ENCODE measurements at places on chromosomes 13 and 19.
A peak's percentile ranks its signal among the peaks of the same experiment; 100 is the strongest.

DNA sequence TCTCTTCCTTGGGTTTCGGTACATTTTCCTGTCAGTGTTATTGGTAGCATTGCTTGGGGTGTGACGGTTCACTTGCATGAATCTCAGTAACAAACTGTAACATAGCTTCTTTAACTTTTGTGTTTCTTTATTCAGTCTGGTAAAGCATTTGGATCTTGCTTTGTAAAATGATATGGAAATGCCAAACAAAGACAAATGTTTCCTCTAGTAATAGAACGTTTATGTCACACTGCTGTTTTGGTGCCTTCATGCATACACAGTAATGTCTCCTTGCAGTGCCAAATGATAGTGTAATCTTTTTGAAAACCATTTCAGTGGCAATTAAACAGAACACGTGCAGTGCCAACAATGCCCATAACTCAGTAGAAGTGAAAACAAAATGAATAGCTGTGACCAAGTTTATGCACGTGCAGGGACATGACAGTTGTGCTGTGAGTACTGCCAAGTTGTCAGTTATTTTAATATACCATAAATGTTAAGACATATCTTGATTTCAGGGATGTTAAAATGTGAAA, 110.8 kb downstream of the RXFP2 start:
- no peak for DNase-seq

- no peak for DNase-seq
These were observed 64.9 kb downstream of the MZT1 start for GRCh38 chr13:72662548-72662947.

- DNase-seq: no peak
These were observed 312.8 kb upstream of the PCDH20 start for GRCh38 chr13:61728471-61728870.

DNA sequence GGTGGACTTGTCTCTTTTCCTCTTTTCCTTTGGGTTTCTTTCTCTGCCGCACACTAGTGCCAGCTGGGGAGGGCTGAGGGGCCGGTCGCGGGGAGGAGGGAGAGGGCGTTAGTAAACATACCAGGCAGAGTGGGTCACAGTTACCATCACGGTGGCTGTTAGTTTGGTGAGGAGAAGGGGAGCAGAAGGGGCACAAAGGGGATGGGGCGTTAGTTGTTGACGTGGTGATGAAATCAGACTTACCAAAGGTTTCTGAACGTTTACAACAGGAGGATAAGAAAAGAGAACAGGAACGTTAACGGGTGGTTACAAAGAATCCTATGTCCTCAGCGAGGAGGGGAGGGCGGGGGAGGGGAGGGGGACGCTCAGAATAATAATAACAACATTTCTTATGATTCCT, 77.9 kb downstream of the PTPRS start:
- no peak for DNase-seq

DNA sequence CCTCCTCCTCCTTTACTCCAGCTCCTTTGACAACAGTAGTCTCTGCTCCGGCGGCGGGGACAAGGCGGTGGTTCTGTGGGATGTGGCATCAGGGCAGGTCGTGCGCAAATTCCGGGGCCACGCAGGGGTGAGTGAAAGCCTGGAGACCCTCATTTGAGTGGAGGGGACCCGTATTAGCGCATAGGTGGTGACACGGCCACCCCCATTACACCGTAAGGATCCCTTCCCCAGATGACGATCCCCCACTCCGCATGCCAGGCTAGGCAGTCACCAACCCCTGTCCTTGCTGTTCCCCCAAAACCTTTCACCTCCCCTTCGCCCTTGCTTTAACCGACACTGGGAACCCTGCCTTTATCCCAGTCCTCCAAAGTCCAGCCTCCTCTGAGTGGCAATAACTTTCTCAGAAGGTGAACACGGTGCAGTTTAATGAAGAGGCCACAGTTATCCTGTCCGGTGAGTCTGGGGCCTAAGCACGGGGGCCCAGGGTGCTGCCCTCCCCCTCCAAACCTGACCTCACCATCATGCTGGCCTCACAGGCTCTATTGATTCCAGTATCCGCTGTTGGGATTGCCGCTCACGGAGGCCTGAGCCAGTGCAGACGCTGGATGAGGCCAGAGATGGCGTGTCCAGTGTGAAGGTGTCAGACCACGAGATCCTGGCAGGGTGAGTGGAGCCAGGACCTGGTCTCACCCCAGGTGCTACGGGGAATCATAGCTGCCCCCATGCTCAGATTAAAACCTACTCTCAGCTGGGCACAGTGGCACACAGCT, 3.7 kb downstream of the WDR83 start:
- DNase-seq: no peak

- DNase-seq: no peak
These were observed 113.7 kb downstream of the DNAJC15 start for GRCh38 chr13:43136920-43137575.

DNA sequence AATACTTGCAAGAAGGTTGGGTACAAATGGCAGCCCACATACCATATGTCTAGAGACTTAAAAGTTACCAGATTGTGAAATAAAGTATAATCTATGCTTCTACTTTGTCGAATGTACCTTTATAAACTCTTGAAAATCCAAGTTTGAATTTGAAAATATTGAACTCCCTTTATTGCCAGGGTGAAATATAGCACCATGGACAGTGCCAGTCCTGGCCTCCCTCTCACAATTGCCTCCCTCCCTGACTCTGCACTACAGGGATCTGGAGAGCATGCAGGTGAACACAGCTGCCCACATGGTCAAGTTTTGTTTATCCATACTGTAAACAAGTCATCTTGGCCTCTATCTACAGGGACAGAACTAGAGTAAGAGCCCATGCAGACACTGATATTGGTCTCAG, 394.1 kb upstream of the SLITRK6 start:
- no peak for DNase-seq

GRCh38 chr19:50002386-50002960, 22.7 kb downstream of the VRK3 start:
- DNase-seq: no peak

DNA sequence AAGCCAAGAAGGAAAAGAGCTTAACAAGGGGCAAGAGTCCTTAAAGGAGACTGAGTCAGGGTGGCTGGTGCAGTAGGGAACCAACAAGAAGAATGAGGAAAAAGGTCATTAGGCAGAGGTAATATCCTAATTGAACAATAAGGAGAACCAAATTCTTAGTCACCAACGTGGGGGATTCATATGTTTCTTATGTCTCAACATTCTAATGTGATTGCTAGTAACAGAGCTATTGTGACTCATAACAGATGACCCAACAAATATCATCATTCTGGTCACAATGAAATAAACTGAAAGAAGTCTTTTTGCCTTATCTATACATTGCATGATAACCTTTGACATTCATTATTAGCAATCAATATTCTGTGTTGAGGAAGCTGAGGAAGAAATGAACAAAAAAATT, 101.6 kb downstream of the RAP2A start:
- no peak for DNase-seq

- DNase-seq: peak; percentile 43
These were observed 850 bp downstream of the KLF5 start for GRCh38 chr13:73059460-73060250.

DNA sequence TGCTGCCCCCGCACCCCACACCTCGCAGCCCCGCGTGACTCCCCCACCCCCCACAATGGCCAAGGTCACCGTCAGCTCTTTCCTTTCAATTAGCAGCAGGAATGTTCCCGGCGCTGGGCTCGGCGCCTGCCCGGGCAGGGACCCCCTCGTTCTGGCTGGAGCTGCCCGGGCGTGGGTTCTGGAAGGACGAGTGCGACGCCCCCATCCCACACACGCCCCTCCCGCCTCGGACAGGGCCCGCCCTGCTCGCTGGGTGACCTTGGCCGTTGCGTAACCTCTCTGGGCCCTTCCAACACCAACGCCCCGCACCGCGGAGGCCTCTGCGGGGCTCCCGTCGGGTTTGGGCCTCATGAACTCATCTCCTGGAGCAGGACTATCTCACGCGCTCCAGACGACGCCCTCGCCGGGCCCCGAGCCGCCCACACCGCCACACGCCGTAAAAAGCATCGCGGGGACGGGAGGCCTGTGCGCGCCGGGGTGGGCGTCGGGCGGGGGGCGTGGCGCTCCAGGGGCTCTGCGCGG, 10.3 kb downstream of the PALM start:
- no peak for DNase-seq

DNA sequence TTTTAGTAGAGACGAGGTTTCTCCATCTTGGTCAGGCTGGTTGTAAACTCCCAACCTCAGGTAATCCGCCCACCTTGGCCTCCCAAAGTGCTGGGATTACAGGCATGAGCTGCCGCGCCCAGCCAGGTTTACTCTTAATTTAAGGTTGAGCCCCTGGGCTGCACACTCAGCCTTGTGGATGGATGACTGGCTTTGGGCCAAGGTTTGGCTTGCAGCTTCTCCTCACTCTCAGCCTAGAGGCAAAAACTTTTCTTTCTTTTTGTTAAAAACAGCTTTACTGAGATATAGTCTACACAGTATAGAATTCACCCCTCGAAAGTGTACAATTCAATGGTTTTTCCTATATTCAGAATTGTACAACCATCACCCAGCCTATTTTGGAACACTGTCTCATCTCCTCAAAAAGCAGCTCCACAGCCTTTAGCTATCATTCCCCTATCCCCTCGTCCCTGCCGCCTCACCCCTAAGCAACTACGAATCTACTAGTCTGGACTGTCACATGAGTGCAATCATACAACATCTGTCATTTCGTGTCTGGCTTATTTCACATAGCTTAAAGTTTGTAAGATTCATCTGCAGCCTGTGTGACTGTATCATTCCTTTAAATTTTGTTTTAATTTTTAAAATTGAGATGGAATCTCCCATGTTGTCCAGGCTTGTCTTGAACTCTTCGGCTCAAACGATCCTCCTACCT, 14.5 kb upstream of the TSPAN16 start:
- no peak for DNase-seq

DNA sequence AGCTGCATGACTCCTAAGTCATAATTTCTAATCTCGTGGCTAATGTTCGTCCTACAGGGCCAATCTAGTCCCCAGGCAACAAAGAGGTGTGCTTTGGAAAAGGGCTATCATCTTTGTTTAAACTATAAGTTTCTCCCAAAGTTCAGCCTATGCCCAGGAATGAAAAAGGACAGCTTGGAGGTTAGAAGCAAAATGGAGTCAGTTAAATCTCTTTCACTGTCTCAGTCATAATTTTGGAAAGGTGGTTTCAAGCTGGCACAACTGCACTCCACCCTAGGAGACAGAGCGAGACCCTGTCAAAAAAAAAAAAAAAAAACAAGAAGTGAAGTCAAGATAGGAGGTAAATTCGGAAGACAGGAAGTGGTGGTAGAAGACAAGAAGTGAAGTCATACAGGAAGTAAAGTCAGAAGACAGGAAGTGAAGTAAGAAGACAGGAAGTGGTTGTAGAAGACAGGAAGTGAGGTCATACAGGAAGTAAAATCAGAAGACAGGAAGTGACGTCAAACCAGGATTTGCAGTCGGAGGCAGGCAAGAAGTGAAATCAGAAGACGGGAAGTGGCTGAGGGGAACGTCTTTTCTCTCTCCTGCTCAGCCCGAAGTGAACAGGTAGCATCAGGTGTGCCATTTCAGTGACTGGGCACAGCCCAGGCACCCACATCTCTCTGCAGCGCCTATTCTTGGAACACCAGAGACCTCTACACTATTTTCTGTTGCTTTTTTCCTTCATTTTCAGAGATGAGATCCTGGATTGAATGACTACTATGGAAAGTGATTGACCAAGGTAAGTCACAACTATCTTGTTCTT, 32.2 kb downstream of the GP6 start:
- DNase-seq: peak; percentile 24

- DNase-seq: peak; percentile 76
These were observed 15.2 kb upstream of the PAK4 start for GRCh38 chr19:39110263-39110967.

GRCh38 chr19:39554701-39555311, 14.8 kb upstream of the EID2 start:
- no peak for DNase-seq

GRCh38 chr19:44728178-44728577, 20.3 kb upstream of the BCL3 start:
- DNase-seq: no peak

GRCh38 chr19:1567116-1567847, 843 bp downstream of the MEX3D start:
- DNase-seq: no peak

GRCh38 chr13:20676213-20676612, 27.3 kb upstream of the IL17D start:
- no peak for DNase-seq

All from activated CD4-positive, alpha-beta T cell treated with anti-CD3 and anti-CD28 coated beads for 4 hours (primary cell).